ENCODE measurements at places on chromosomes 7 and 10.

GRCh38 chr7:137642472-137642871 lies 204.3 kb downstream of the DGKI start:
- DNase-seq = no peak

DNA sequence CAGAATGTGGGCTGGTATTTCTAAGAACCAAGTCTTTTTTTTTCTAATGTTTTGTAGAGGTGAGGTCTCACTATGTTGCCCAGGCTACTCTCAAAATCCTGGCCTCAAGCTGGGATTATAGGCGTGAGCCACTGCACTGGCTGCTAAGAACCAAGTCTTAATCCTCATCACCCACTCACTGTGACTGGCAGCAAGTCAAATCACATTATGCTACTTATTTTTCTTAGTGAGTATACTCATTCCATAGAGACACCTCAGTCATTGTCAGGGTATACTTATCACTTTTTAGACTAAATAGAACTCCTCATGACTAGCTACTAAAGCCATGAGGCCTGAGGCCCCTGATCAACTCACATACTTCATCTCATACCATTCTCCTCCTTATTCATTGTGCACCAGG lies 116.1 kb downstream of the STRA8 start:
- DNase-seq = no peak

DNA sequence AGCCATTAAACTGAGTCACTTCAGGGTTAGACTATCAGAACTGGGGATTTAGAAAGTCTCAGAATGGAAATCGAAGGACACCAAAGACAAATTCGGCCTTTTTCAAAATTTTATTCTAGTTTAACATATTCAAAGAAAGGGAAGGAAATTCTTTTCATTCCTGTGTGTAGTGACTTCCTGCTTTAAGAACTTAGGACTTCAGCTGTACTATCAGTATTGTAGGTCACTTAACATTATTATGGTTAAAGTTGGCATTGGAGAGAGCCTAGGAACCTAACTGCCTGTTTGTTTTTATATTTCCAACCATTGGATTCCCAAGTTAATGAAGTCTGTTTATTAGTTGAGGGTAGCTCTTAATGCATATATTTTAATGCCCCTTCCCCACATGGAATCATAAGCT lies 63.7 kb downstream of the PTEN start:
- no peak for DNase-seq

GRCh38 chr7:148921806-148922205 lies 37.7 kb upstream of the EZH2 start:
- no peak for DNase-seq

DNA sequence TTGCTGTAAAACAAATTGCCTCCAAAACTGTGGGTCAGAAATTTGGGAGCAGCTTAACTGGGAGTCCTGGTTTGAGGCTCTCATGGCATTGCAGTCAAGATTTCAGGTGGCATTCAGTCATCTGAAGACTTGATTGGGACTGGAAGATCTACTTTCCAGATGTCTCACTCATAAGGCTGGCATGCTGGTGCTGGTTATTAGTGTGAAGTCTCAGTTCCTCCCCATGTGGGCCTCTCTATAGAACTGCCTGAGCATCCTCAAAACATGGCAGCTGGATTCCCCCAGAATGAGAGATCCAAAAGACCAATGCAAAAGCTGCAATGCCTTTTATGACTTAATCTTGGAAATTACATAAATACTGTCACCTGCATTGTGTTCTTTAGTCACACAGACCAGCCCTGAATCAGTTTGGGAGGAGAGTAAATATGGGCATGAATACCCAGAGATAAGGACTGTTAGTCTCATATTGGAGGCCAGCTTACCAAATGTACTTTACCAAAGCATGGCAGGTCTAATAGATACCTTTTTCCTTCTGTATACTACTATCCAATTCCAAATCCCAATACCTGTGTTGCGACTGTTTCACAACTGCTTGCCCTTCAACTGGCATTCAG lies 6.5 kb upstream of the HERPUD2 start:
- no peak for DNase-seq

GRCh38 chr7:135262623-135263320 lies 29.1 kb downstream of the STRA8 start:
- no peak for DNase-seq

DNA sequence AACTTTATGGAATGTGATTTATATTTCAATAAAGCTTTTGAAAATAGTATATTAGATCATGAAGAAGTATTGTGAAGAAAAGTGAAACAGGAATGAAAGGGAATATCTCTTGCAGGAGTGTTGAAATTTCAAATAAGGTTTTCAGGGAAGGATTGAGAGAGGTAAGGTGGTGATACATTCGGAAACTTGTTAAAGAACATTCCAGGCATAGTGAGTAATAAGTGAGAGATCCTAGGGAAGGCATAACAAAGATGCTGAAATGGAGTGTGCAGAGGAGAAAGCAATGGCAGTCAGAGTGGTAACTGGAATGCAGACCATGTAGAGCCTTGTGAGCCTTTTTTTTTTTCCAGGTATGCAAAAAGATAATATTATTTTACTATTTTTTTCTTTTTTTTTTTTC lies 4.1 kb downstream of the OR9A4 start:
- no peak for DNase-seq

DNA sequence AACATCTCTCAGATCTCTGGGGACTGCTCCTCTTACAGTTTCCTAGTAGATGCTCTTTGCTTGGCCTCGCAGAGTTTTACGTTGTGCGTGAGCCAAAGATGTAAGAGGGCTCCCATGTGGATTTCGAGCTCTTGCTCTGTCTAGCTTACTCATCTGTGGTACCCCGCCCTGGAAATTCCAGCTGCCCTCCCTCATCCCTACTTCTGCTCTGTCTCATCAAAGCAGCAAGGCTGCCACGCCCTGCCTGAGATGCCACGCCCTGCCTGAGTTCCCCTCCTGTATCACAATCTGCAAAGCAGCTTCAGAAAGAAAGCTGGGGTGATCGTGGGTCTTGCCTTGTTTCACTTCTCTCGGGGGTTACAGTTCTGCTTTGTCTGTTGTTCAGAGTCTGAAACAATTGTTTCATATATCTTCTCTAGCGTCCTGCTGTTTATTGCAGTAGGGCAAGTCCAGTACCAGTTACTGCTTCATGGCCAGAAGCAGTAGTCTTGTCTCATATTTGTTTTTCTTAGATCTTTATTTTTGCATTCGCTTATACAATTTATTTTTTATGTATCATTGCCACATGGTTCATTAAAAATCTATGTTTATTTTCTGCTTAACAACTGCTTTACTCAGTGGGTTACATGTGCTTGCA lies 36.1 kb upstream of the CCNY start:
- DNase-seq = no peak

GRCh38 chr7:5086256-5086655 lies 40.6 kb downstream of the RBAK start:
- DNase-seq = no peak

- DNase-seq = no peak
Observed at GRCh38 chr7:151694828-151695580, 175.3 kb upstream of the RHEB start.

GRCh38 chr7:91320366-91321078 lies 56.3 kb downstream of the FZD1 start:
- no peak for DNase-seq

- DNase-seq = no peak
Observed at GRCh38 chr7:46174196-46174580, 253.1 kb upstream of the IGFBP3 start.

- DNase-seq = no peak
Observed at GRCh38 chr7:69845721-69846495, 247.6 kb downstream of the AUTS2 start.

- no peak for DNase-seq
Observed at GRCh38 chr10:57972783-57973182, 294.9 kb downstream of the IPMK start.

DNA sequence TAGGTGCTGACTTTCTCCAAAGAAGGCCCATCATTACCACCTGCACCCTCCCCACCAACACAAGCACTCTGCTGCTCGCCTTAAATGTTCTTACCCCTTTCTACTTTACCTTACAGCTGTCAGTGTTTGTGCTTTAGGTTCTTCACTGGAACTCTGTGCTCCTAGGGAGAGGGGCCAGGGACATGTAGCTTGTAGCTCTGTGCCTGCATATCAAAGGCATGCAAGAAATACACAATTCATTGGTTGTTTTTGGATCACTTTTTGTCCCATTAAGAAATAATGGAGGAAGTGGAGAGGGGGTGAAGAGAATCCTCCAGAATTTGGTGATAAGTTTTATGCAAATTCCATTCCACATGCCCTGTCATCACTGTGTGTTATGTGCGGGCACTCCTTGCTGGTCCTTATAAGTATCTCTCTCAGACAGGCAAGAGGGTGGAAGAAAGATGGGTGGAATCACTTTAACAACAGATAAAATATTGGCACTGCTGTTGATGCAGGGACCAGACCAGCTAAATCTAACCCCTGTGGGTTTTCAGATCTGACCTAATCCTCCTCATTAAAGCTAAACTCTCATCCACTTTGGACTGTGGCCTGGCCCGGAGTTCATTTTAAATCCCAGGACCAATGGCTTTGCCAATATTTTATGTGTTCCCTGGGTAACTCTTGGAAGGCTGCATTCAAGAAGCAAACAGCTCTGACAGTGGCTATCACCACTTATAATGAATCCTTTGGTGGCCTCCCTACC lies 375.8 kb upstream of the NFE2L3 start:
- DNase-seq = no peak

DNA sequence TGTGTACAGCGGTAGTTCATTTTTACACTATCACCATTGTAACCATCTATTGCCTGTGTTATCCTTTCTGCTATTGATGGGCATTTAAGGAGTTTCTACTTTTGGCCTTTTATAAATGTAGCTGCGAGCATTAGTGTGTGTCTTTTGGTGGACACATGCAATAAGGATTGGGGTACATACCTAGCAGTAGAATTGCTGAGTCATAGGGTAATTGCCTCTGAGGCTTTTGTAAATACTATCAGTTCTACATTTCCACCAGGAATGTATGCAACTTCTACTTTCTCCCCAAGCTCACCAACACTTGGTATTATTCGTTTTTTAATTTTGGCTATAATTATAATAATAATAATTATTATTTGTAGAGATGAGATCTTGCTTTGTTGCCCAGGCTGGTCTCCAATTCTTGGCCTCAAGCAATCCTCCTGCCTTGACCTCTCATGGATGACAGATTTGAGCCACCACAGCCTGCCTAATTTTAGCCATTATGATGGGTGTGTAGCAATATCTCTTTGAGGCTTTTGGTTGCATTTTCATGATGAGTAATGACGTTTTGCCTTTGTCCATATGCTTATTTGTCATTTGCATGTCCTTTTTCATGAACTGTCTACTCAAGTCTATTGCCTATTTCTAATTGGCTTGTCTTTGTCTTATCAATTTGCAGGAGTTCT lies 277.0 kb downstream of the ACTR3B start:
- DNase-seq = no peak

GRCh38 chr10:76303682-76304316 lies 872.4 kb downstream of the LRMDA start:
- no peak for DNase-seq

DNA sequence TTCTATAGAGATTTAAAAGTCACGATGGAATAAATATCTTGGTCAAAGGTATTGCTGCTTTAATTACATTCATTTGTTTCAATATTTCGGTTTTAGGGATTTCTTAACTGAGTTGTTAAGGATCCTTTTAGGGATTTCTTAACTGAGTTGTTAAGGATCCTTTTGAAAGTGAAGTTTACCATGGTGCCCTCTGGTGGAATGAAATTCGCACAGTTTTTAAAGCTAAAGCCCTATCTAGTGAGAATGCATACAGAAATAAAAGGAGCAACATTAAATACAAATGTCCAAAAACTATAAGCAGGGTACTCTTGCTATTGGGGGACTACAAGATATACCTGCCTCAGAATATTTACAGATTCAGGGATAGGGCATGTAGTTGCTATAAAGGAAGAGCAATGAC lies 193.7 kb downstream of the RNLS start:
- no peak for DNase-seq

GRCh38 chr7:142409471-142409870 lies 151.6 kb upstream of the PRSS58 start:
- DNase-seq = no peak

DNA sequence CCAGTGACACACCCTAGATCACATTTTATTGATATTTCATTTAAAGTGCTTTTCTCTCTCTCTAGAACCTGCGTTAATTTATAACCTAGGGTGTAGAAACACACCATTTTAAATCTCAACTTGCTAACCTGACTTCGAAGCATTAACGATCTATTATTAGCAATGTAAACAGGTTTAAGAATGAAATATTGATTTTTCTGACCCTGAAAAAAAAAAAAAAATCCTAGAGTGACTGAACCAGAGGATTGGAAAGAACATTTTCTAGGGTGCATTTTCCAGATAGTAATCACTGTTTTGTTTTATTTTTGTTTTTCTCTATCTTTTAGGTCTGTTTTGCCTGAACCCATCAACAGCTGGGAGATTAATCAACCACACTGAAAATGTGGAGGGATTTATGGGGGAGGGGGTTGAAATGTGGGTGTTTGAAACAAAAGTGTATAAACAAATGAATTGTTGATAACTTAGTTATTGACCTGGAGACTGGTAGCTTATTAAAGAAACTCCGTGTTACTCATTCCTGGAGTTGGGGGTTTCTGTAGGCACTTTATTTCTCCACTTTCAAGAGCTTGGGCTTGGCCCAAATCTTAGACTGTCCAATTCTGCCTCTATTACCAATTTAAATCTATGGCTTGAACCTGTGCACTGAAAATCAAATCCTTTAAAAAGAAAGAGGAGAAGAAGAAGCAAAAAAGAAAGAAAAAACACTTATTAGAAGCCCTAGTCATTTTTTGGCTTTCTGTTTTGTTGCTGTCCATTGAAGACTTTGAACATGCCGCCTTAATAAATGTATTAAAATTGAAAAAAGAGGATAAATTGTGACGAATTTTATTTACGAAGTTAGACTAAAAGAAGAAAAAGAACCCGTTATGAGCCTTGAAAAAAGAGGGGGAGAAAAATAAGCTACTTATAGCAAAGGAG lies 2.8 kb downstream of the HOXA2 start:
- no peak for DNase-seq

DNA sequence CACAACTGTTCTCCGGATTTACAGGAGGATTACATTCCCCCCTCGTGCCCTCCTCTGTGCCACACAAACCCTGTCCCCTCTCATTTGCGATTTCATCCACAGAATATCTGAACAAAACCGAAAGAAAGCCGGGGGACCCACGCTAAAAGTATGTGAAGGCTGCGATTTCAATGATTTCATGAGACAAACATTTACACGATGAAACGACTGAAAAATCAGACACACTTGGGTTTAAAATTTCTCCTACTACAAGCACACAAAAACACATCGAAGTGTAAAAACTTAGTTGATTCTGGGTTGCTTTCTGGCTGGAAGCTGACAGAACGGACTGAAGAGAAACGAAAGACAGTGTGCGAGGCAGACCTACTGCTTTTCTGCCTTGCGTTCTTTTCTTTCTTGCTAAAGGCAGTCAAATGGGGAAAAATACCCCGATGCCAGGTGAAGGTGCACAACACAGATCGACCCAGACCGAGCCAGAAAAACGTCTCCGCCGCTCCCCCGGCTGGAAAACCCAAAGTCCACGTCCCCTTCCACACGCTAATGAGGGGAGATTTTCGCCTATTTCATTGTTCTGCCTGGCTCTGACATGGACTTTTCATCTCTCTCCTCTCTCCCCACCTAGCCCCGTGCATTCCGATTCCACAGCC lies 1.2 kb downstream of the HIPK2 start:
- DNase-seq = peak; percentile 13
